ENCODE measurements at places on chromosomes 6 and 20.

DNA sequence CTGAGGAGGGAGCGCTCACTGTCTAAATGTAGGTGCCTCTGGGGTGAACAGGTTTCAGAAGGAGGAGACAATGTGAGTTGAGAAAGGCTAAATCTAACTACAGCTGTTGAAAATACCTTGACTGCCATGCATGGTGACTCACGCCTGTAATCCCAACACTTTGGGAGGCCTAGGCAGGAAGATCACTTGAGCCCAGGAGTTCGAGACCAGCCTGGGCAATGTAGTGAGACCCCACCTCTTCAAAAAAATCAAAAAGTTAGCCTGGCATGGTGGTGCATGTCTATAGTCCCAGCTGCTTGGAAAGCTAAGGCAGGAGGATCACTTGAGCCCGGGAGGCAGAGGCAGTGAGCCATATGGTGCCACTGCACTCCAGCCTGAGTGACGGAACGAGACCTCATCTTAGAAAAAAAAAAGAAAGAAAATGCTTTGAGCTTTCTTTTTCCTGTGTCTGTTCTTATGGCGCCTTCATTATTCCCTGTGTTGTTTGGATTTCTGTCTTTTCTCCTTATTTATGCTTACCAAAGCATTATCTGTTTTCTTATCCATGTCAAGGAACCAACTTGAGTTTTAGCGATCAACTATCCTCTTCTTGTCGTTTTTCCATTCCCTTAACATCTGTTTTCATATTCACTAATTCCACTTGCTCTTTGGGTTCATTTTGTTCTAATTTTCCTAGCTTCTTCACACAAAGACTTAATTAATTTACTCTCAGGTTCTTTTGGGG is 8.5 kb downstream of the SLC2A10 start:
- no peak for DNase-seq

- DNase-seq, result no peak
Measured at GRCh38 chr20:10520528-10520927, 85.4 kb downstream of the SLX4IP start.

GRCh38 chr20:51705400-51705799 is 62.8 kb downstream of the ATP9A start:
- DNase-seq, result no peak

DNA sequence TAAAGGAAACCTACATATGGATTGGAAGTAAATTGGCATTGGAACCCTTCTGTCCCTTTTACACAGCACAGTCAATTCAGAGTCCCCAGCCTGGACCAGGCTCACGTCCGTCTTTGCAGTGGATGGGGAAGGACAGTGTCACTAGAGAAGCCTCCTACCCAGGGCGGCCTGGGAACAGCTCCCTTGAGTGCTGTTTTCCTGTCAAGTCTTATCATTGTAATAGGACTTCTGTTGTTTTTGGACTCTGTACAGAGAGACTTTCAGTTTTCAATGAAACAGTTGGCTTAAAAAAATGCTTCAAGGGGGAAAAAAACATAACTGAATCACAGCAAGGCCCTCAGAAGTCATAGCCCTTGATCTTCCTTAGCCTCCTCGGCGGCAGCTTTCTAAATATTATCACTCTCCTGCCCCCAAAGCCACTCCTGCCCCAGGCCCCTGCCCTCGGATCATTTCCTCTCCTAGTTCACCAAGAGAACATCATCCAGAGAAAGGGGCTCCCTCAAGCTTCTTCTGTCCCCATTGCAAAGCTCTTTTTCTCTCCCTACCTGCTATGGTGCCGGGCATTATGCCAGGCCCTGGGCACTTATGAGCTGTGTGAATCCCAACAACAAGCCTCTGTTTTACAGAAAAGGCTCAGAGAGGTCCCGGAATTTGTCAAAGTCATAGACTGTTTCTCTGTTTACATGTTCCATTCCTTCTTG is 37.8 kb upstream of the CNKSR3 start:
- DNase-seq, result no peak

GRCh38 chr20:47040506-47041125 is 146.0 kb downstream of the EYA2 start:
- DNase-seq, result no peak

- DNase-seq, result no peak
Measured at GRCh38 chr20:34089655-34090345, 22.2 kb downstream of the EIF2S2 start.

DNA sequence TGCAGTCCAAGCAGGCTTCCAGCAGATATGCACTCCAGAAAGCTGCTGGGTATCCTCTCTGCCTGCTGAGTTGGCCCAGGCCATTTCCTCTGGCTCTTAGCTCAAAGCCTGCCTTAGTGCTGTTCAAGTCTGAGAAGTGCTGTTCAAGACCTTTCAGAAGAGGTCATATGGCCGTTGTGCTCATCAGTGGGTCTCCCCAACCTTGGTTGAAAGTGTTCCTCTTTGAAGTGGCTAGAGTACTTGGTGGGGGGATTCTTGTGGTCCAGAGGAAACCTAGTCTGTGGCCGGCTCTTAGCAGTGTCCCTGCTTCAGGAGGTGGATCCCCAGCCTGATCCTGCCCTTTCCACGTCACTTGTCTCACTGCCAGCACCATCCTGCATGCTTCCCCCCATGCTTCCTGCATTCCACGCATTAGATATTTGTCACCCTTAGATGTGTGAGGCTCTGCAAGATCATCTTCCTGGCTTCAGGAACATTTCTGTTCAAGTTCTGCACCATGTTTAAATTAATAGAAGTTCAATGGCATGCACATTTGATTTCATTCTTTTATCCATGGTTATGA is 105.0 kb downstream of the FIG4 start:
- no peak for DNase-seq

DNA sequence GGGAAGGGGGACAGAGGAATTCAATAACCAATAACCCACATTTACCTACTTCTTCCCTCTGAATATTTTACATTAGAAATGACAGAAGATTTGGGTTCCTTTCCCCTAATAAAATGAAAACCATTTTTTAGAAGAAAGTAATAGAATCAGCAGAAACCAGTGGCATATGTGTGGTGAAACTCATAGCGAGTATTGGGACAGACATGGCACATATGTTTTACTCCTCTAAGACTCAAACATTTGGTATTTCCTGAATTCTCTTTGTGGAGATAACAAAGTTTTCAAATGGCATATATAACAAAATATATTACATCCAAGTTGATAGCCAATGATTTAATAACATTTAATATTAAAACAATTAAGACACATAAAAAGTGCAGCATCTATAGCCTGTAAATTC is 12.9 kb upstream of the BEND3 start:
- DNase-seq, result no peak

- DNase-seq, result no peak
Measured at GRCh38 chr6:34393191-34393965, 909 bp upstream of the NUDT3 start.

GRCh38 chr6:45012687-45013086 is 315.4 kb upstream of the RUNX2 start:
- no peak for DNase-seq

- no peak for DNase-seq
Measured at GRCh38 chr6:113691260-113691656, 165.9 kb upstream of the MARCKS start.

- DNase-seq, result no peak
Measured at GRCh38 chr20:48880331-48880730, 41.2 kb upstream of the ARFGEF2 start.

DNA sequence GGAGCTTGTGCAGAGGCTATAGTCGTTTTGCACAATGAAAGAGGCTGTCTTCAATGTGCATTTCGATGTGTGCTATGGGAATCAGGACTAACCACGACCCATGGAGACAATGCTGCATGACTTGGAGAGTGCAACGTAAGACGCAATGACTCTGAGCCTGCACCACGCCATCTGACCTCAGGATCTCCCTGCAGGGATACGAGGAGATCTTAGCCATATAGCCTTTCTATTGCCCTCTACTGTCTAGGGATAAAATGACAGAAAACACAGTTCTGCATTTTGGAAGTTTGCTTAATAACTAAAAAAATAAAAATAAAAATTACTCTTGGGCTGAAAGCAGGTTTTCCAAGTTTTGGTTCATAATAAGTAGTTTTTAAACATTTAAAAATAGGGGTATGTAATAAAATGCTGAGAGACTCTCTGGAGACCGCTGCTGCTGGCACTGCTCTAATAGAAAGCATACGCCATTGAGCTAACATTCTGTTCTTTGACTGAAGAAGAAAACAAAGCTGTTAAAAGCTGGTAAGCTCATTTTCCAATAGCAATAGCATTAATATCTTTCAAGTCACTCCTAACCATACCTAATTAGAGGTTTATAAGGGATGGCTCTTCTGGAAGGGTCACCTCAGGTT is 87.2 kb downstream of the PDE7B start:
- no peak for DNase-seq

DNA sequence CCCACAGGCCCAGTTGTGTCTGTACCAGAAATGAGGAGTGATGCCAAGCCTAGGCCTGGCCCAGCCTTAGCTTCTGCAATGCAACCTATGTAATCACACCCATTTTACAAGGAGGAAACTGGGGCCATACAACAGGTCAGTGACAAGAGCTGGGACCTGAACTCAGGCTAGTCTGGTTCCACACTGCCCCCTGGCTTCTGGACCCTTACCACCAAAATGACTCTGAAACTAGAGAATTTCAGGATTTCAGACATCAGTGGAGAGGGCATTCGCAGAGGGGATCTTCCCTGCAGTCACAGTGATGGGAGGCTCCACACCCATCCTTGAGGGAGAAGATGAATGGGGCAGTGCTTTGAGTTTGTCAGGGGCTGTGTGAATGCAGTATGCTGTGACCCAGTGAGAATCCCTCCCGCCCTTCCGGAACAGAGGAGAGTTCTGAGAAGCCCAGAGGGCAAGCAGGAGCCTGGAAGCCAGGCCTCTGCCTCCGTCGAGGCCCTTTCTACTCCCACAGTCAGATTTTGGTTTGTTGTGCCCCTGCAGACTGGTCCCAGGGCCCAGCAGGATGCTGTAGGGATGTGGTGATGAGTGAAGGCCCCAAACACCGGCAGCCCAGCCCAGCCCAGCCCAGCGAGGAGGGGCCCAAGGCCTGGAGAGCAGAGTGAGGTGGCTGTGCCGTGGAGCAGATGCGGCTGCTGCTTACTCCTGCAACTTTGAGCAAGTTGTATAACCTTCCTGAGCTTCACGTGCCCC is 48.1 kb upstream of the MYL9 start:
- no peak for DNase-seq

- no peak for DNase-seq
Measured at GRCh38 chr20:44211177-44212039, 837 bp upstream of the OSER1 start.

DNA sequence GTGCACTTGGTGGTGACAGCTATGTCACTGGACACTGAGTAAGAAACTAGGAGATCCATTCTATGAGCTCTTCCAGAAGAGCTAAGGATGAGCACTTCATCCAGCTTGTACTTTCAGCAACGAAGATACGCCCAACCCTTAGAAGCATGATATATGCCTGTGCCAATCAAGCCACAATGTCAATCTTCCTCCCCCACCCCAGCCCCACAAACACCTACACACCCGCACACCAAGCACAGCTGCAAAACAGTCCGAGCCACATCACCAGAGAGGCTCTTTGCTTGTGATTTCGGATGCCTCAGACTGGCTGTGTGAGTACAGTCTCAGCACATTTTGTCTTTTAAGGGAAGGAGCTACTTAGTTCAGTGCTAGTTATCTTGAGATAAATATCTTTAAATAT is 260.5 kb downstream of the FOXC1 start:
- no peak for DNase-seq
